NCI-H345 (cell line): ENCODE measurements at places on chromosomes 5 and 9.

DNA sequence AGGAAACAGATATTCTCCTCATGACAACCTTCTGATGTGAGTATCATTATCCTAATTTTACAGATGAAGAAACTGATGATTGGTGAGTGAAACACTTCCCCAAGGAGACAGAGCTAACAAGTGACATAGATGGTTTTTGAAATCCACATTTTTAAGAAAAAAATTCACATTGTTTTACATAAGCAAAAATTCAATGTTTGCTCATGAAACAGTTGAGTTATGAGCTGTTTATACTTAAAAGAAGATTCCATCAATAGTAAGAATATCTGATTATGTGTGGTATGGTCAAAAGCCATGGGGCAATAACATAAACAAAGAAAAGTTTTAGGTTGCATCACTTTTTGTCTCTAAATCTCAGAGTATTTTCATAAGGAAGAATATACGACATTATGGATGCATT, 167.9 kb upstream of the PAPPA start:
- no peak for DNase-seq

- no peak for DNase-seq
Measured at GRCh38 chr5:168557389-168557788, 21.8 kb downstream of the PANK3 start.

DNA sequence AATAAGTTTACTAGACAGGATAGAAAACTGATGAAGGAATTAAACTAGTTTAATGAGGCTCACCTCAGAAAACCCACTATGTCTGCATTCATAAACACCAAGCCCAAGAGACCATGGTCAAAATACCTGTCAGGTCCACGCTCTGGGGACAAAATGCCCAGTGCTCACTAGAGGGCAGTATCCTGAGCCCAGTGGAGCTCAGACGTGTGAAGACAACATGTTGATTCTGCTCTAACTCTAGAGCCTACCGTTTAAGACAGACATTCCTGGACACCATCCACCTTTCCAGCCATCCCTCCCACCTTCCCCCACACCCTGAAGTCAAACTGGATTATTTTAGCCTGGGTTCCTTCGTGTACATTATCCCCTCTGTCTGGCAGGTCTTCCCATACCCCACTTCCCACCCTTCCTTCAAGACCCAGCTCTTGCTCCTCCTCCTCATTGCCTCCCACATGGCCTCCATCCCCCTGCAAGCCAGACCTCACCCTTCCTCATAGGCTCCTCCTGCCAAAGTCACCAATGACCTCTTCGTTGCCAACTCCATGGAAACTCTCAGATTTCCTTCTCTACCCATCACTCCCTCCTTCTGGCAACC, 142.3 kb upstream of the FSTL4 start:
- peak; percentile 4 for DNase-seq

GRCh38 chr5:14850419-14851049, 21.0 kb downstream of the ANKH start:
- DNase-seq: no peak

DNA sequence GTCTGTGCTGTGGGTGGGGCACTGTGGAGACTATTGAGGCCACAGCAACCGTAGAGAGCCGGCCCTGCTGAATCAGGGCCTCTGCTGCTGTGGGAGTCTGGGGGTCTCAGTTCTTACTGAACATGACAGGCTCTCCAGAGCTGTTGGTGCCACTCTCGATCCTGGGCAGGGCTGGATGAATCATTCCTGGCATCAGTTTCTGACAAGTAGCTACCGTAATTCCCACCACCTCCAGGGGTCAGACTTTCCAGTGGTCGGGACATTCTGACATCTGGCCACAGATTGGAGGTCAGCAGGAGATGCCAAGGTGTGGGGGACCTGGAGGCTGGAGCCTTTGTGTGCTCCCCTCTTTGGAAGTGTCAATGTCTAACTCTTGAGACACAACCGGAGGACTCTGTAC, 188.4 kb downstream of the IRX2 start:
- no peak for DNase-seq

DNA sequence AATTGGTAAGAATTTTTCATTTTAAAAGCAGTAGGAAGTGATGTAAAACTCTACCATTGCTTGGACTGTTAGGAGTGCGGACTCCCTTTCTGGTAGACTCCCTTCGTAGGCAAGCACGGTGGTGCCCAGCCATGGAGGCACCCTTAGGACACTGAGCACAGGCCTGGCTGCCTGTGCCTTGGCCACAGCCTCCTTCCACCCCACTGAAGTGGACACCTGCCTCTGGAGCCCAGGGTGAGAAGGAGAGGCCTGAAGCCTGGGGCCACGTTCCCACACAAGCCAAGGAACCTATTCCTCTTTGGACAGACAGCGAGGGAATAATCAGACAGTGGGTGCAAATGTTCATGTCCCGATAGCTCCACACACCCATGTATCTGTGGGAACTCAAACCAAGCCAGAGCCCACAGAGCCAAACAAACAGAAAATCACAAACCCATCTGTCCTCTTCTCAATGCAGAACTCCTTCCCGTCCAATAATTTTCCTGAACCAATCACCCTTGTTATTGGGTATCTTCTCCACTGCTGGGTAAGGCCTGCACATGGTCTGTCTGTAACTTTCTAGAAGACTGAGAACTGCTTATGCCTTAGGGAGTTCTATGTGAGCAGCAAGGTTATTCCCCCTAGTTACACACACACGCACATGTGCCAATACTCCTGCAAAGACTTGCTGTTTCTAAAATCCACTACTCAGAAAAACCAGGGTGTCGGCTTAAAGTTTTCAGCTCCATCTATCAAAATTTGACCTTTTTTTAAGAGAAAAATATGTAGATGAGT, 45.2 kb downstream of the UBE2QL1 start:
- DNase-seq: no peak

DNA sequence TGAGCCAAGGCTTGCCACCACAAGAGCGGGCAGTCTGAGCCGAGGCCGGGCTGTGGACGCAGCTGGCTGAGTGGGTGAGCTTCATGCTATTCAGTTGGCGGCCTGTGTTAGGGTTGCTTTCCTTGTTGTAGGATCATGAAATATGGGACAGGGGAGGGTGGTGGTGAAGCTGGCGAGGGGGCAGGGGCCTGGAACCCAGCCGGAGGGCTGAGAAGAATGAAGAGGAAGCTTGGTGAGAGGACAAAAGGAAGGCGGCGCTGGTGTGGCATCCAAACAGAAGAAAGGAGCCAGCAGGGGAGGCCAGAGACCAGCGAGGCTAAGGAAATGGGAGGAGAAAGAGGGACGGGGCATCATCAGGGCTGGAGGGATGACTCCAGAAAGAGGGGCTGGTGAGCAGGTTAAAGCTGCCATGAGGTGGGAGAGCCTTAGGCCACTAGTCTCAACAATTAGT, 18.3 kb downstream of the RALGPS1 start:
- no peak for DNase-seq

DNA sequence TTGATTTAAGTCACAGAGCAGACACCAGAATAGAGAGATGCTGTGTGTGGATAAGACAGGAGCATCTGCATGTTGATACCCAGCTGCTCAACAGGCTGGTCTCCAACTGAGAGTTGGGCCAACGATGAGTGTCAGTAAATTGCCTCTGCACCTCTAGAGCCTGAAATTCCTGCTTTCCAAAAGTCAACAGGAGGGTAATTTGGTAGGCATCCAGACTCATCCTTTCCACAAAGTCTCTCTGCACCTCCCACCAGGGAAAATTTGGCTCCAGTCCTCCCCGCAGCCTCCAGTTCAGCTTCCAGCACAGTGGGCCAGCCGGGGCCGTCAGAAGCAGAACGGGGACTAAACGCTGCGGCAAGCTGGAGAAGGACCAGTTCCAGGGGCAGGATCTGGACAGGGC, 136.9 kb downstream of the RFK start:
- DNase-seq: peak; percentile 73

- DNase-seq: no peak
Measured at GRCh38 chr5:96641368-96642280, 20.6 kb upstream of the CAST start.

DNA sequence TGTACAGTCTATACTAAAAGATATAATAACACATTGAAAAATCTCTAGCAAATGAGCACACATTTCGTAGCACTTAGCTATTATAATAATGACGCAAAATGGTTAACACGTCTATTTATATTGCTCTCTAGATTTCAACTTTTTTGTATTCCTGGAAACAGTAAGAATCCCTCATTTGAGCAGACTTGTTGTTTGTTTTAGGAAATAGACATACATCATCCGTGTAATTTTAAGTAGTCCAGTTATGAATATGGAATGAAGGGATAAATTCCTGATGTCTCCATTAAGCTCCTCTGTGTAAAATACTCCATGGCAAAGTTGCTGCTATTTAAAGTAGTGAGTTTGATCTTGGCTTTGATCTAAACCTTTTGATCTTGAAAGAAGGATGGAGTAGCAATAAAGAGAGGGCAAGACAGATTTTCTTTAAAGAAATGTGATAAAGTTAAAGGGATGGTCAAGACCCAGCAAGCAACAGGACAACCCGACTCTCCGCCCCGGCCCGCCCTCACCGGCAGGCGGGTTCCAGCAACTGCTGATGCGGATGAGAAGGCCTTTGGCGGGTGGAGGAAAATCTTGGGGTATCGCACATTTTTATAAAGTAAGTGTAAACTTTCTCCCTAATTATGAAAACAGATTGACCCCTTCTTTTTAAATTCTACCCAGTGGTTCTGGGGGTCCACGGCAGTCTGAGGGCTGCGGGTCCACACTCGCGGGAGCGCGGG, 277.4 kb downstream of the AOPEP start:
- peak; percentile 25 for DNase-seq

- DNase-seq: no peak
Measured at GRCh38 chr9:115004545-115004944, 74.2 kb upstream of the TNFSF8 start.

GRCh38 chr5:82160948-82161347, 117.2 kb downstream of the RPS23 start:
- DNase-seq: no peak

DNA sequence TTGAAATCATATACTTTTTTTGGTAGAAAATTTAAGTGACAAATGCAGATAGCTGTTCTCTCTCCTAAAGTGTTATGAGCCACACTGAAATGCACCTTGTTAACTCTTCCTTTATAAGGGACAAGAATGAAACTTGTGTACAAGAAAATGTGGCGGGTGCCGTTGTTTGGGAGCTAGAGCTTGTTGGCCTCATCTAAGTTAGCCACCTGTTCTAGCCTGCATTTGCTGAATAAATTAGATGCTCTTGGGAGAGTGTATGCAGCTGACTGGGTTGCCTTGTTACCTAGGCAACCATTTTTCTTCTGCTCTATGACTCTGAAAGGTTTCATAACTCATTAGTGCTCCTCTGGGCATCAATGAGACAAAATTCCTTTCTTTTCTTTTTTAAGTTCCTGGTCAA, 174.3 kb downstream of the TAF11L14 start:
- DNase-seq: peak; percentile 29

- no peak for DNase-seq
Measured at GRCh38 chr5:66869347-66869746, 273.2 kb downstream of the MAST4 start.

- no peak for DNase-seq
Measured at GRCh38 chr9:16794871-16795639, 75.4 kb downstream of the BNC2 start.

- no peak for DNase-seq
Measured at GRCh38 chr9:125815568-125815967, 68.4 kb downstream of the PBX3 start.

DNA sequence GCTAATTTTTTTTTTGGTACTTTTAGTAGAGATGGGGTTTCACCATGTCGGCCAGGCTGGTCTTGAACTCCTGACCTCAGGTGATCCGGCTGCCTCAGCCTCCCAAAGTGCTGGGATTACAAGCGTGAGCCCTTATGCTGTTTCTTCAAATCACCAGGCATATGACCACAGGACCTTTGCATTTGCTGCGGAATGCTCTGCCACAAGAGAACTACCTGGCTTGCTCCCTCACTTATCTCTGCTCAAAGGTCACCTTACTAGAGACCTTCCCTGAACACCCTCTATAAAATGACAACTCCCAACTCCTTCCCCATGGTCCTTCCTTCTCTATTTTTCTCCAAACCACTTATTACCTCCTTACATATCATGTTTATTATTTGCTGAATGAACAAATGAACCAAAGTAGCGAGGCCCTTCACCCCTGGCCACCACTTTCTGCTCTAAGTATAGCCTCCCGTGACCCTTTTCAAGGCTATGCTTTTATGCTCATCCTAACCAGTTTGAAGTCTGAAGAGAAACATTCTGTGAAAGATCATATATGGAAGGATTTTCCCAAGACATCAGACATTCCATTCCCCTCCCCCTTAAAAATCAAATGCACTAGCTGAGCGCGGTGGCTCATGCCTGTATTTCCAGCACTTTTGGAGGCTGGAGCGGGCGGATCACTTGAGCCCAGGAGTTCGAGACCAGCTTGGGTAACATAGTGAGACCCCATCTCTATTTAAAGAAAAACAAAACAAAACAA, 1.3 kb downstream of the ZER1 start:
- no peak for DNase-seq

DNA sequence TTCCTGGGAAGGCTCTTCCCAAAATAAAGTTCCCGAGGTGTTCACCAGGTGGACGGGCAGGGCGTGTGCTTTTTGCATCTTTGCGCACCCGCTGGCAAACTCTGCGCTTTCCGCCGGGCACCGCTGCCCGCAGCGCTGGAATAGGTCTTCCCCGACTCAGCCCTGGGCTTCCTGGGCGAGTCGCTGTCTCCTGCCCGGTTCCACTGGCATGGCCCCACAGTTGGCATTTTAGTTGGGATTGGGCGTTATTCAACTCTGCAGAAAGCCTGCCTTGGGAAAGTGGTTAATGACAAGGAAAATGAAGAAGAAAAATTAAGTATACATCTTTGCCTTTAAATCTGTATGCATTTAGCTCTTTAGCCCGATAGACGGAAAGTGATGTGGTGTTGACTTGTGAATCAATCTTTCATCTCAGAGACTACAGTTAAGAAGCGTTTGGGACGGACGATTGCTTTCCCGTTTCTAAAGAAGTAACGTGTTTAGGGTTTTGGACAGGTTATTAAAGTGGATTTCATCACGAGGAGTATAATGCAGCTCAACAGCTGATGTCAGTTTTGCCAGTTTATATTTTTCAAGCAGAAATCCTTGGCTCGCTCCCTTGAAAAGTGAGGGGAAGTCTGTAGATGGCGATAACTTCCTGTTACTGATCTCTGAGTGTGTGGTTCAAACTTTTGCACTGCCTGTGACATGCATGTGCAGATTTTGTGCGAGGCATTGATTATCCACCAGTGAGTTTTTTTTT, 946 bp downstream of the ADCY2 start:
- peak; percentile 74 for DNase-seq

GRCh38 chr9:28678097-28678496, 1104.8 kb upstream of the C9orf72 start:
- no peak for DNase-seq
